ENCODE measurements at places on chromosomes 12 and 14.

DNA sequence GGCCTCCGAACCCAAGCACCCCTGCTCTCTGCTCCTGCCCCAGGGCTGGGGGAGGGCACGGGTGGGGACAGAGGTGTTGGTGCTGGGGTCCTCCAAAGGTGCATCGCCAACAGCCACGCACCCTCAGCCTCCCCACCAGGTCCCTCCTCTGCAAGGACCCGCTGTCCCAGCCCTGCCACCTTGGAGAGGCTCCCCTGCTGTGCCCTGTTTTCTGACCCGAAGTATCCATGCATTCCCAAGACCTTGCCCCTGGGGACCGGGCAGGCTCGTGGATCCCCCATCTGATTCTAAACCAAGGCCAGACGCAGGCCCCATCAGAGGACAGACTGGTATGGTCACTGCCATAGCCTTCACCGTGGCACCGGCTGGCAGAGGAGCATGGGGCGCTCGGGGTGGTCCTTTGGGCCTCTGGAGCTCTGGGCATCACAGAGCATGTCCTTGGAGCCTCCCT is 22.7 kb upstream of the BEGAIN start:
- DNase-seq = no peak

DNA sequence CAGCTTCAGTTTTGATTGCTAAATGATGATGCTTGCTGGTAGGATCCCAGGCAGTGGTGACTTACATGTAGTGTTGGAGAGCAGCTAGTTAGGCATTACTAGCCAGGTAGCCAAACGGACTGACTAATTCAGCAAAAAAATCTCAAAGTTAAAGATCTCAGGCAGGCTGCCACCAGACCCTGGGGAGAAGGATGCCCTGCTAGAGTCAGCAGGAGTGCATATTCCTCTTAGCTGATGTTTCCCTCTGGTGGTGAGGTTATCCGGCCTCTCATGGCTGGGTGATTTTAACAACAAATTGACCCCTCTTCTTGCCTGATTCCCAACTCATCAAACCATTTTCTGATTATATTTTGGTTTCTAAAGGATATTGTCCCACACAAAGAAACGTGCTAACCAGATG is 2.8 kb downstream of the EFS start:
- peak; percentile 11 for DNase-seq

GRCh38 chr12:32586390-32586789 is 92.7 kb upstream of the DNM1L start:
- DNase-seq = peak; percentile 20

DNA sequence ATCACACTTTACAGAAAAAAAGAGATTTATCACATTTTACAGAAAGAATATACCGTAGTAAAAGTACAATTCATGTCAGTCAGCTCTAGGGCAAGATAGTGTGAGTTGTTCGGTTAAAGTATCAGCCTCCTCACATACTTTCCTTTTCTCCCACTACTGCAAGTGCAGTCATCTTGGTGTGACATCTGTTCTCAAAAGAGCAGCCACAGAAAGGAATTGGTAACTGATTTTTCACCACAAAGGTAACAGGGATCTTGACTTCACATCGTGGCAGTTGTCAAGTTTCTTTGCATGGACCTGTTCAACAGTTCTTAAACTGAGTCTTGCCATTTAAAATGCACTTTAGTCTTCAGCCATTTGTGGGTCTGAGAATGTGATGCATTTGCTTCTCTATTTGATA is 5.0 kb upstream of the E2F7 start:
- DNase-seq = no peak

- no peak for DNase-seq
Observed at GRCh38 chr12:53973236-53974042, 513 bp downstream of the HOXC11 start.

DNA sequence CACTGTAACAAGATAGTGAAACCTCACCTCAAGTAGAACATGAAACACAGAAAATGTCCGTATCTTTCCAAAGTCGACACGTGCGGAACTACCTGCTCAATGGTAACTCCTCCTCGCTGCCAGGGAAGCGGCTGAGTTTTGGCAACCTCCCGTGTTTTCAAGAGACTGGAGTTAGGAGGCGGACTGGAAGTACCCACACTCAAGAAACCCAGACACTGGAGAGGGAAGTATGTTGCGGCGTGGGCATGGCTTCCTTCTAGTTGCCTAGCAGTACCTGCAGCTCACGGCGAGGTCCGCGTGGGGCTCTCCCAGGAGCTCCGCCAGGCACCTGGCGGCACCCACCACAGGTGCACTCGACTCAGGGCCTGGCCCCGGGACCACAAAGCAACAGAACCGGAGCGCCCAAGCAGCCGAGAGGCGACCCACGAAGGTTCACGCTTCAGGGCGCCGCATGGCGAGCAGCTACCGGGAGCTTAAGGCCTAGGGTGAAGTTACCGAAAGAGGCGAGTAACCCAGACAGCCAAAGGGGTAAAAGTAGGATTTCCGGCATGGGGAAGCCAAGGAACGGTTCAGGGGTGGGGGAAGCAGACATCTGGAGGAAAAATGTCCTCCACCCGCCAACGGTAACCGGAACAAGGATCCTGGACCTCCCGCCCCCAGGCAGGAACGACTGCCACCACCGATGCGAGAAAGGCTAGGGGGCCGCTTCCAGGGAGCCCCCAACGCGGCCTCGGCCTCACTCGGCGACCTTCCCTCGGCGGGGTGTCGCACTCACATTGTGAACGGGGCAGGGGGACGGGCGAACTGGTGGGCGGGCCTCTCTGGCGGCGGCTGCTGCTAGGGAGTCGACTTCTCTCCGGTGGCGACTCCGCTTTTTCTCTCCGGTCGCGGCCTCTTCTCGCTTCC is 608 bp downstream of the PTGES3 start:
- DNase-seq = peak; percentile 48

DNA sequence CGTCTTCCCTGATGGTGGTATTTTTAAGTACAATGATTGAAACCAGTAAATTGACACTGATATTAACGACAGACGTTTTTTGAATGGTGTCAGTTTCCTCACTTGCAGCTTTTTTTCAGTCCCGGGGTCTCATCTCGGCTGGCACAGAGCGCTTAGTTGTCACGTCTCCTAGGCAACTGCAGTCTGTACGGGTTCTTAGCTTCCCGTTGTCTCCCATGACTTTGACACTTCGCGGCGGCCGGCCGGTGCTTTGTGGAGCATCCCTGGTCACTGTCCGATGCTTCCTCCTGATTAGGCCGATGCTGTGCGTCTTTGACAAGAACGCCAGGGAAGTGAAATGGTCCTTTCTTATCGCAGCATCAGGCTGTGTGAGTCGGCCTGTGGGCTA is 67.4 kb downstream of the ADGRD1 start:
- DNase-seq = no peak

DNA sequence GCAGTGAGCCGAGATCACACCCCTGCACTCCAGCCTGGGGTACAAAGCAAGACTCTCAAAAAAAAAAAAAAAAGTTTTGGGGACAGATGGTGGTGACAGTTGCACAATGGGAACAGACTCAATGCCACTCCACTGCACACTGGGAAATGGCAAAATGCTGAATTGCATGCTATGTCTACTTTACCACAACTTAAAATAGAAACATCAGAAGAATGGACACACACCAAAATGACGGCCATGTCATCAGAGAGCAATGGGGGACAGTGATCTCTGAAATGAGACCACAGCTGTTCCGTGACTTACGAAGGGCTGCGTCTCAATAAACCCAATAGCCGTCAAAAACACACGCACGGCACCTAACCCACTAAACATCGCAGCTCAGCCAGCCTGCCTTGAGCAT is 13.7 kb downstream of the DDX54 start:
- no peak for DNase-seq

- no peak for DNase-seq
Observed at GRCh38 chr14:76208340-76208739, 56.6 kb downstream of the GPATCH2L start.

- DNase-seq = peak; percentile 87
Observed at GRCh38 chr14:92473261-92473968, 40.2 kb upstream of the RIN3 start.

- peak; percentile 36 for DNase-seq
Observed at GRCh38 chr12:11812586-11813437, 163.3 kb downstream of the ETV6 start.

DNA sequence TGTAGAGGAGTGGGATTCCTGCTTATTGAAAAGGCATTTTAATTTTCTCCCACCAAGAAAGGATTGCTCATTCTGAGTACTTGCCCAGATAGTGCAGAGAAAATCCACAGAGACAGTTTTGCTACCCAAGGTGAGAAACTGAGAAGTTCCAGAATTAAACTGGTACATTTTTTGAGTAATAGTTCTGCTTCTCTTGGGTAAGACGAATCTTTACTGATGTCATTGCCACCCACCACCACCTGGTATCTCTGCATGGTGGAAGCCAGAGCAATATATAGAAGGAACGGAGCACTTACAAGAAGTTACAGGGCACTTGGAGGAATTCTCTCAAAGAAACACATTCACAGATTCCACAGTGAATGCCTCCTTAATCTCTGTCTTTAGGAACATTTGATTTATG is 20.7 kb upstream of the FRMD6 start:
- peak; percentile 87 for DNase-seq

GRCh38 chr14:84006643-84007155 is 1523.2 kb upstream of the FLRT2 start:
- DNase-seq = no peak

GRCh38 chr14:68548194-68549076 is 244.4 kb downstream of the ZFP36L1 start:
- DNase-seq = peak; percentile 100

DNA sequence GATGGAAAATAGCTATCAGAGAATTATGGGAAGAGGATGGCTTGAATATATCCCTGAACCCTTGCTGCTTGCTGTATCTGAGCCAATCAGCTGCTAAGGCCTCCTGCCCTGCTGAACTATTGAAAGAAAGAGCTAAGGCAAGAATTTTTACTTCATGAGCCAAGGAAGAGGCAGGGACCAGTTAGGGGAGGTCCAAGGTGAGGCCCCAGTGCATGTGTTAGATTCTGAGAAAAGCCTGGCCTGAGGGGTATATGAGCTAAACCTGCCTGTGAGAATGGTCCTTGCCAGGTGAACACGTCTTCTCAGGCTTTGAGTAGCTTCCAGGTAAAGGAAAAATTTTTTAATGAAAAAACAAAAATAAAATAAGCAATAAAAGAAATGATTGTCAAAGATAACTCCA is 218.0 kb downstream of the SYT1 start:
- no peak for DNase-seq

GRCh38 chr14:74739293-74740030 is 23.7 kb upstream of the YLPM1 start:
- no peak for DNase-seq

DNA sequence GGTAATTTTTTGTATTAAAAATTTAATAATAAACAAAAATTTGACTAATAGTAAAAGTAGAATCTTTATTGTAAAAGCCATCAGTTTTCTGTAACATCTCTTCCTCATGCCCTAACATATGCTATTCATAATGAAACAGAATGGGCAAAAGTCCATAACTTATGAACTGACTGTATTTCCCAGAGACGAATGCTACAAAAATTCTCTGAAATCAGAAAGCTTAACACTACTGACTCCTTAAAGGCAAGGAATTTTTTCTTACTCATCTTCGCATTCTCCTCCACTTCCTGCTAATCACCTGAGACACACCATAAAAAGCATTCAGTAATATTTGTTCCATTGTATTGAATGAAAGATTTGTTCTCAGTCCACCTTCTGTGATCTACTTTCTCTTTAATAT is 17.6 kb downstream of the MON2 start:
- no peak for DNase-seq

DNA sequence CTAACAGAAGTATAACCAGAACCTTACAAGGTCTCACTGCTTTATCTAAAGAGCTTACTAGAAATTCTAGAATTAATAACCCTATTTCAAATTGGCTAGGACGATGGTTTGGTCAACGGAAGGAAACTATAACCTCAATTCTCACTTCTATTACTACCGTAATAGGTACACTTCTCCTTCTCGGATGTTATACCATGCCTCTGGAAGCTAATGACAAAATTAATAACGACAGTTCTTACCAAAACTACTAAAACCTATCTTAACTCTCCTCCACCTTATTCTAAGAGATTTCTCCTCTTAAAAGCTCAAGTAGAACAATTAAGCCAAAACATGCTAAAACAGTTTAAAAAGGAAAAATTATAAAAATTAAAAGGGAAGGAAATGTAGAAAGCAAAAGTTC is 23.7 kb upstream of the UBC start:
- DNase-seq = no peak

DNA sequence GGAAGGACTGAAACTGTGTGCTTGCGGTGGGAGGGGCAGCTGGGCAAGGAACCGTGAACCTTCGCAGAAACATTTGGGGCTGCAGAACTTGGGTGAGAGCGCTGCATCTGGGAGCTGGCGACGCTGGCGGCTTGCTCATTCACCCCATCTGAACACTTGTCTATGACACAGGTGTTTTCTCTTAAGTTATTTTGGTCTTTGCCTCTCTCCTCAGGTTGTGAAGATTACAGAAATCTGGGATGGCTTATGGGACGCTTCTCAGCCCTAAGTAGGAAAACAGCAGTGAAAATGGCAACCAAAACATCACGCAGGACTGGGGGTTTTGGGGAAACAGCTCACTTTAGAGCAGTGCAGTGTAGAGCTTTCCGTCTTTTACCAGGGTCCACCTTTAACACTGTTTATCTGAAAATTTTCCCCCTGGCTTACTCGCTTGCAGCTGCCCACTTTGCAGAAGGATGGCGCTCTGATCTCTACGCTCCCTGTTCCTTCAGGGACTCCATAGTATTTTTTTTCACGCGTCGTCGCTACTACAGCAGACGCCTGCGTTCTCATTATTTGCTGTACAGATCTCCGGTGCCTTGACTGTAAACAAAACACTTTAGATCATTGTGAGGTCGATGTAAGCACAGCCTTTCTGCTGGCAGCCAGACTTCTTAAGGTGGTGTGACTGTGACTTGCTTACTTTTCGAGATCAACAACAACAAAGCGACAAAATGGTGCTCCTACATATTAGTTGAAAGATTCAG is 2.7 kb upstream of the CDKN1B start:
- peak; percentile 55 for DNase-seq

GRCh38 chr12:19200261-19200660 is 70.7 kb downstream of the PLEKHA5 start:
- no peak for DNase-seq

- DNase-seq = peak; percentile 53
Observed at GRCh38 chr14:35140718-35141581, 18.6 kb downstream of the PRORP start.

DNA sequence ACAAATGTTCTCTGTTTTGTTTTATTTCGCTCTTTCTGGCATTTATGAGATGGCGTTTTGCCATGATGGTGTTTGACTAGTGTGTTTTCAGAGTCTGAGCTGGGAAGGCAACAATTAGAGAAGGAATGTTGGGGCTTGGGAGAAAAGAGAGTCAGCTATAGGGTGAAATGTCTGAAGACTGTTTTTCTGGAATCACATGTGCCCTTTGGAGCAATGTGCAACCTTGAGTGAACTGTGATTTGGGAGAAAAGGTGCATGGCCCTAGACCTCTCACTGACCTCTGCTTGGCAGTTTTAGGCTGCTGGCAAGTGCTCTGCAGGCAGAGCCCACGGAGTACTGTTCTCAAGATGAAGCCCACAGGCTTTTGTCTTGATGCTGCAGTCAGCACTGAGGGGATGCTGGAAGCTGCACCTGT is 379.9 kb upstream of the PDE3A start:
- peak; percentile 66 for DNase-seq

DNA sequence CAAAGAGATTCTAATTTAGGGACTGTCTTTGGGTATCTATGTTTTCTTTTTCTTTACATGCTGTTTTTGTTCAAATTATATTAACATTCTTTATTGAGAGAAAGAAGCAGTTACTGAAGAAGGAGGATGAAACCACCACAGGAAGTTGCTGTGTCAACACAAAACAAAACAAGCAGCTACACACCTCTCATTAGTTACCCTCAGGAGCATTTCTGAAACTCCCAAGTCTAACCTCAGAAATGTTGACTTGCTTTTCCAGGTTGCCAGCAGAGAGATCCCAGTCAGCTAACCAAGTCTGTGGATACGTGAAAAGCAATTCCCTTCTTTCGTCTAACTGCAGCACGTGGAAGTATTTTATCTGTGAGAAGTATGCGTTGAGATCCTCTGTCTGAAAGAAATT is 33.5 kb downstream of the CLEC1A start:
- DNase-seq = no peak

Measured in fibroblast of villous mesenchyme (primary cell).